ENCODE measurements at places on chromosomes 12 and 14.

GRCh38 chr12:79143803-79144202, 279.2 kb downstream of the SYT1 start:
- DNase-seq = no peak

DNA sequence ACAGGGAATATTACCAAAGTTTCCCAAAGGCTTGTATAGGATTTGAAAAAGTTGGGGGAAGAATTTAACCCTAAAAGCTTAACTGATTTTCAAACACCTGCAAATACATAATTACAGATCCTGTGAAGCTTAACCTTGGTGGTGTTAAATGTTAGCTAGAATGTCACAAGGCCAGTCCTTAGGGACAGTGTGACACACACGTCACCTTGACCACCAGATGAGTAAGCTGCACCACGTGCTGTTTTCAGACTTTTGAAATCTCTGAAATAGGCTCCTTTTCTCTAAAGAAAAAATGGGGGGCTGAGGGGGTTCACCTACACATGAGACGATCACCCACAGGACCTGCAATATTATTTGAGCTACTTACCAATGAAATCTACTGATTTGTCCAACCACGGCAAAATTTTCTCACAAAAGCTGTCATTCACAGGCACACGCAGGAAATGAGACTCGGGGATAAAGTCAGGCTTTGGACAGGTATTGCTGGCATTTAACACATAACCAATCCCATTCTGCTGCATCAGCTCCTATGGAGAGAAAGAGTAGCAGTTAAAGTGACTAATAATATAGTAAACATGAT, 75.9 kb downstream of the DUSP16 start:
- no peak for DNase-seq

DNA sequence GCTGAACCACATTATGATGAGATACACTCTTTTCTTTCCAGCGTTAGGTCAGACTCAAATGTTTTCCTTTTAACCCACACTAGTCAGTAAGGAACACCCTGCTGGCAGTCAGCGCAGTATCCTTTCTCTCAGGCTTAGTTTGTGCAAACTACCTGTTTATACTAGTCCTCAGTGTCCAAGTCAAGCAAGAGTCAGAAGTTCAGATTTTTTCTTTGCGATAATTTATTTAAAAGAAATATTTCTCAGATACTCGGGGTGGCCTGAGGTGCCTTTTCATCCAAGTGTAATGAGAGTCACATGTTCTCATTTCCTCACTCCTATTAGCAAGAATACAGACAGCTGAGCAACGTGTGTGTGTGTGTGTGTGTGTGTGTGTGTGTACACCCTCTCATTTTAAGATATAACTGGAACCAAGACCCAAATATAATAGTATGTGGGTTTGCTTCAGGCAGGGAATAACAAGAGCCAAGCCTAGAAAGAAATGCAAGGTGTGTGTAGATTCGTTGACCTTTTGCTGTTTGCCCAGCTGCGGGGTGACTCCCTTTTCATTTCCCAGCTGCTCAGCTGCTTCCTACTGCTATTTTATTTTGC, 182.7 kb downstream of the KICS2 start:
- DNase-seq = no peak

GRCh38 chr12:116594325-116595038, 35.3 kb downstream of the MAP1LC3B2 start:
- no peak for DNase-seq

- DNase-seq = no peak
Measured at GRCh38 chr12:273382-273781, 10.7 kb upstream of the SLC6A13 start.

- no peak for DNase-seq
Measured at GRCh38 chr12:110179291-110179690, 55.1 kb downstream of the IFT81 start.

DNA sequence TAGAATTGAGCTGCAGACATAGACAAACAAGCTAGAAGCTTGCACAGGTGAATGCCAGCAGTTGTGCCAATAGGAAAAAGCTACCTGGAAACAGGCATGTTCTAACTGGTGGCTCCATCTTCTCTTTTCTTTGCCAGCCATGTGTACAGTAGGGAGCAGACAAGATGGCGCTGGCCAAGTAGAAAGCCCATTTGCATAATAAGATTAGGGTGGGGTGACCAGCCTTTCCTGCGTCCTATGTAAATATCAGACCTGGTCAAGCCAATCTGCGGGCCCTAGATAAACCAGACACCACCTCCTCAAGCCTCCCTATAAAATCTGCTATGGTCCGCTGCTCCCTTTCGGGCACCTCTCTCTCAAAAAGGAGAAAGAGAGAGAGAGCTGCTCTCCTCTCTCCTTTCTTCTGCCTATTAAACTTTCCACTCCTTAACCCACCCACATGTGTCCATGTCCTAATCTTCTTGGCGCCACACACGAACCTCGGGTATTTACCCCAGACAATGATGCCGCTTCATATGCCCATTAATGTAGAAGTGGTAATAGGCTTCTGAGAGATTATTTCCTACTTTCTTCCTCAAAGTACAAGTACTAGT, 201.0 kb downstream of the SLC25A21 start:
- DNase-seq = no peak

- no peak for DNase-seq
Measured at GRCh38 chr14:27536748-27537147, 938.9 kb upstream of the NOVA1 start.

GRCh38 chr12:34391771-34392581, 369.7 kb downstream of the ALG10 start:
- no peak for DNase-seq

DNA sequence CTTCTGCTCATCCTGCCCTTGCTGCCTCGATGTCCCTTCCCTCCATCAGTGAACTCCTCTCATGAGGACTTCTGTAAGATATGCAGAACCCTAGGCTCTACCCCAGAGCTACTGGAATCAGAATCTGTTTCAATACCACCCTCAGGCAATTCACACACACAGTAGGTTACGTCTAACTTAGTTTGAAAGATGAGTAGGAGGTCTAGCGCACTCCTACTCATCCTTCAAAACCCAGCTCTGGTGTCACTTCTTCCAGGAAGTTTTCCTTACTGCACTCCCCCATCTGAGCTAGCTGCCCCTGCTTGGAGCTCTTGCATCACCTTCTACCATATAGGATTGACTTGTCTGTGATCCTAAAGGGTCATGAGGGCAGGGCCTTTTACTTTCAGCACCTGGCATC, 56.4 kb upstream of the DICER1 start:
- DNase-seq = no peak

GRCh38 chr12:54364413-54364812, at the start of gene GPR84:
GPR84 (minus strand) TSS chr12:54364486; CDS start chr12:54363851, 635 bp downstream.
- DNase-seq = no peak

DNA sequence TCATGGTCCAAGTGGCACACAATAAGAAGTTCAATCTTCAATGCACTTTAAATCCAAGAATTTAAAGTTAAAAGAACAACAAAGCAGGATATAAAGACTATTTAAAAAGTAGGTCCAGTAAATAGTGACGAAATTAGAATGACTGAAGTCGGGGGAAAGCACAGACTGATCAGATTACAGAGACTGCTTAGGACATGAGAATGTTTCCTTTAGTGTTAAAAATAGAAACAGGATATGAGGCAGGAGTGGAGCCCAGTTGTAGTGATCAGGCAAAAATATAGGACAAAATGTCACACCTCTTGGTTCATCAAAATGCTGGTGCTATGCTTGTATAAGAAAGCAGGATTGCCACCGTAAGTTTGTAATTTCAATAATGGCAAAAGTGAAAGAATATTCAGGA, 52.2 kb upstream of the CD163 start:
- DNase-seq = peak; percentile 21

GRCh38 chr14:101815994-101816393, 54.5 kb downstream of the PPP2R5C start:
- DNase-seq = no peak

DNA sequence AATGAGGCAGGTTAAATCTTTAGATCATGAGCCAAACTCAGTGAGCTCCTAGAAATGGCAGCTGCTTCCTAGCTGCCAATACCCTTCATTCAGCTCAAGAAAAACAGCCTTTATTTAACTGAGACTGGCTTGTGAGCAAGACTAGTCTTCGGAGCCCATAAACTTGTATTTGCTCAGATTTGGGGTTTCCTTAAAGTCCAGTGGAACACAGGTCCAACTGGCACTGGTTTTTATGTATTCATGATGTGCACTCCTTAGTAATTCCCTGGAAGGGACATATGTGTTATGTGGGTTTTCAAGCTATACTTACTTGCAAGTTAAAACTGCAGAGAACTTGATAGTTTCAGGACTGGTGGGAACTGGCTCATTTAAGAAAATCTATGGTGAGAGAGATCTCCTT, 380.1 kb upstream of the TMEM132C start:
- DNase-seq = no peak

DNA sequence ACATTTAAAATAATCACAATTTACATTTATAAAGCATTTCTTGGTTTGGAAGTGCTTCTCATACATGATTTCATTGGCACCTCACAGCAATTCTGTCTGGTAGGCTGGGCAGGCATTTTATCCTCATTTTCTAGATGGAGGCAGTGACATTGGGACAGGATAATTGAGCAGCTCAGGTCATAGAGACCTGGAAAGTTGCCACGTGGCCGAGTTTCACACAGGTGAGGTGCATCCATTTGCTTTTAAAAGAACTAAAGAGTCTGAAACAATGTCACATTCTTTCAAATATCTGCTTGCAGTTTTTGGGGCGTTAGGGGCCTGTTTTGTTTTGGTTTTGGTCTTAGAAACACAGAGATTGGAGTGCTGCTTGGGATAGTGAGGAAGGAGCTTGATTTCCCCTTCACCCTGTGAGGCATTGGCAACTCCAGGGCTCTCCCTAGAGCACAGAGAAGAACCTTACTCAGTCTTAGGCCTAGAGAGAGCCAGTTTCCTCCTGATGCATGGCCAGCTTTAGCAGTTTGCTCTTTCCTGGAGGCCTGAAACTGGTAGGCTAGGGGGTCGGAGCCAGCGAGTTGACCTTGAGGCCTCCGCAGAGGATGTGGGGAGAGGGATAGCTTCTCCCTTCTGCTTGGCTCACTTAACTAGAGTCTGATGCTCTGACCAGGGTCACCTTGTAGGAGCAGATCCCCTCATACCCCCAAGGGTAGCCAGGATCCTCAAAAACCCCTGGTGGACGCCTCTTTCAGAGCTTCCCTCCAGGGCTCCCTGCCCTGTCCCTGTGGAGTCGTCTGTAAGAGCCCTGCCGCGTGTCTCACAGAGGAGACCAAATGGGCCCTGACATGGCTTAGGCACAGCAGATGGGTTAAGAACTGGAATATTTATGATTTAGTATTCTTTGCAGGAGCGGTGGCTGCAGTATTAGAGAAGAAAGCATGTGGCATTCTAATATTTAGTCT, 34.9 kb upstream of the JDP2 start:
- no peak for DNase-seq

- DNase-seq = no peak
Measured at GRCh38 chr12:102851246-102851645, 65.8 kb downstream of the PAH start.

GRCh38 chr12:87274594-87275245, 754.5 kb downstream of the C12orf50 start:
- peak; percentile 26 for DNase-seq

DNA sequence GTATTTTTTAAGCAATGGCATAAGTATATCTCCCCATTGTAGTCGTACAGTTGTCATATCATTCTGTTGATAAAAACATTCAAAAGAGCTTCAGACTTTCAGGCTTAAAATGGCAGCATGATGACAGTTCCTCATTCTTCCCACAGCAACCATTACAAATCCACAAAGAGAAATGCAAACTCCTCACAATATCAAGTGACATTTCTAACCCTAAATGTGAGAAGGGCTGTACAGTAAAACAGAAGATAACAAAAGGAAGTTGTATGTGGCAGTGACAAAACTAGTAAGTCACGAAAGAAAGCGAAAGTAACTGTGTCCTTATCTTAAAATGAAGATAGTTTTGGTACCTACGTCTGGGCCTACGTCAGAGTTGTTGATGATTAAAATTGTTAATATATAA, 46.7 kb downstream of the GXYLT1 start:
- no peak for DNase-seq
